CD4-positive, alpha-beta T cell treated with Interleukin-17A for 4 hours (primary cell): ENCODE measurements at places on chromosomes 5 and 9.
A peak's percentile ranks its signal among the peaks of the same experiment; 100 is the strongest.

DNA sequence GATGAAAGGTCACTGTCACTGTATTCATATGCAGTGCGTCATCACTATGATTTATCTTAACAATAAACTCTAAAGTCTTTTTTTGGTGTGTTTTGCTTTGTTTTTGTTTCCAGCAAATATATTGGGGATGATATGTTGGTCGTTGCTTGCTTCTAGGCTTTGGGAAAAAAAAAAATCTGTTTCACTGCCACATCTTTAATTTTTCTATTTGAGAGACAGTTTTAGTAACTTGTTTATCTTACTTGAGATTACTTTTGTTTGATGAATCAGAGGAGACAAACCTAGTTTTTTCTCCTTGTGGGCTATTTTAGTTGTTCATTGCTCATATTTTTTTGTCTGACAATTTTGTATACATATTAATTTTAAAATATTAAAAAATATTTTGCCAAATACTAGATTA, 19.4 kb downstream of the CWC27 start:
- DNase-seq, result no peak

- DNase-seq, result no peak
Observed at GRCh38 chr5:10729320-10730042, 31.6 kb downstream of the DAP start.

- no peak for DNase-seq
Observed at GRCh38 chr5:175059687-175060211, 335.4 kb downstream of the MSX2 start.

- no peak for DNase-seq
Observed at GRCh38 chr5:116273448-116274242, 188.8 kb downstream of the COMMD10 start.

GRCh38 chr5:33936381-33937016, at the start of gene RXFP3:
Gene RXFP3, plus strand, starts transcription at chr5:33936386. Its CDS starts 355 bp downstream, at chr5:33936741.
- no peak for DNase-seq

GRCh38 chr9:14438232-14439021, 124.5 kb upstream of the NFIB start:
- no peak for DNase-seq

DNA sequence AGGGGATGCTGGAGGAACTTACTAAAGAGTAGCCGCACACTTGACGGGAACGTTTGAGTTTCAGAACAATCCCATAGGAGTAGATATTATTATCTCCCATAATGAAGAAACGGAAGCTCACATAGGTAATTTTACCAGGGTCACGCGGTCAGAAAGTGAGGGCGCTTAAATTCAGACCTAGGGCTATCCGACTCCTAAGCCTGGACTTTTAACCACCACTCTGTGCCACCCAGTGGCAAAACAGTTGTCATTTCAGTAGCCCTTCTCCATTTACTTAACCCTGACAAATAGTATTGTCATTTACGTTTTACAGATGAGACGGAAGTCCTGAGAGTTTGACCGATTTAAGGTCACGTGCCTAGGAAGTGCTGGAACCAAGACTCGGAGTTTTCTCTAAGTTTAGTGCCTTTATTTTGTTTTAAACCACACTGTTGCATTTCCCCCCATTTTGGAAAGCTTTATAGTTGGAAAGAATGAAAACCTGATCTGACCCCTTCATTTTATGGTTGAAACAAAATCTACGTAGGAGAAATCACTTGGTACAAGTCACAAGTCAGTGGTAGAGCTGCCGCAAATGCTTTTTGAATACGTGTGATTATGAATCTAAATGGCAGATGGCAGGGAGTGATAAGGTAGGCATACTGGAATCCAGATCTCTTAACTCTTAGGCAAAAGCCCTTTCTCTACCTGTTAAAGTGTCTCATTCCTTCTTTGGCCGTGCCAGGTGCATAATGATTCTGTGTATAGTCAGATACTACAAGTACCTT, 650 bp downstream of the MRRF start:
- no peak for DNase-seq

DNA sequence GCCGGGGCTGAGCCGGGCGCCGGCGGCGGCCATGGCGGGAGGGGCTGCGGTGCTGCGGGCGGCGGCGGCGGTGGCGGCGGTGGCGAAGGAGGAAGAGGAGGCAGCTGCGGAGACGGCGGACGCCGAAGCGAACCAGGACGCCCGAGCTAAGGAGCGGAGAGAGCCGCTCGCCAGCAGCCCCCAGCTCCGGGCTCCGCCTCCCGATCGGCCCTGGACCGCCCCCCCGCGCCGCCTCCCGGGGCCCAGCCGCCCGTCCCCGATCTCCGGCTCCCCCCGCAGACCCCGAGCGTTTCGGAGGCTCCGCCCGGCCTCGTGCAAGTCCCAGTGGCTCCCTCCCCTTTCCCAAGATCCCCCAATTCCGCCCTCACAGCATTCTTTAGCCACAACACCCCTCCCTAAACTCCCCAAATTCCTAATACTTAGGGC, at the start of gene ASTN2:
Gene ASTN2, minus strand, starts transcription at position 152 of the 426 bp plus-strand sequence. Its CDS starts 119 bp downstream, at position 33.
- DNase-seq, result no peak

GRCh38 chr5:32307769-32308194, 5.0 kb downstream of the MTMR12 start:
- DNase-seq, result no peak

DNA sequence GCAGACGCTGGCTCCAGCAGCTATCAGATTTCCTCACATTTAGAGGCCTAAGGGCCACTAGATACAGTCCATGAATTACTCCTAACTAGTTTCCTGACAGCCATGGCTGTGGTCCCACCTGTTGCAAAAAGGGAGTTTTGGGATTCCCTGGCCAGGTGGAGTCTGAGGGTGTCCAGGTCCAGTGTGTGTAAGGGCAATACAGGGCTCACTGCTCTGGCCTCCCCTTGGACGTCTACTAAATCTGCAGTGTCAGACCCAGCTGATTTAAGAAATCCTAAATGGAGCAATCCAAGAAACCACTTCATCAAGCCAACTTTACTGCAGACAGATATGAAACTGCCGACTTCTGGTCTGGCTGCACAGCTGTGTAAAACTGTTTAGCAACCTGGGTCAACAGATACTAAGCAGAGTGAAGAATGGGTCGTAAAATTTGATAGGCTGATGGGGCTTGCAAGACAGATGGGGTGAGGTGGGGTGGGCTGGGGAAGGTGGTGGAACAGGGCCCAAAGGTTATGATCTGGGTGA, 116.4 kb downstream of the GADD45G start:
- no peak for DNase-seq

DNA sequence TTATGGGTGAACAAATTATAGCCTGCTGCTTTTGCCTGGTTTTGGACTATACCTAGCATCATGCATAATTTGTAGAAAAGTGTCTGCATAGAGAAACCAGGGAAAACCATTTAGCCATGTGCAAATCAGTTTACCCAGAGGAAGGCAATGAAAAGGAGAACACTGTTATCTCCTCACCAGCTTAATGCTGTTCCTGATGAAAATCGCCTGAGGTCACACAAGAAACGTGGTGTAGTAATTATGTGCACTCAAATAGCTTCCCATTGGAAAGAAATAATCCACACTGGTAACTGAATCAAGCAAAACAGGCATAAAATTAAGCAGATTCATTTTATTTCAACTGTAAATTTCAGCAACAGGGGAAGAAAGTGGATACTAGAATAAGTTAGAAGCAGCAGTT, 51.7 kb upstream of the FAM240B start:
- no peak for DNase-seq

GRCh38 chr5:59132131-59132530, 549.3 kb downstream of the RAB3C start:
- DNase-seq, result peak; percentile 12

GRCh38 chr5:61162832-61163567, 732 bp upstream of the SMIM15 start:
- DNase-seq, result no peak

GRCh38 chr5:169022718-169023117, 278.2 kb downstream of the SLIT3 start:
- DNase-seq, result no peak

GRCh38 chr5:178115814-178116142, 2.4 kb downstream of the N4BP3 start:
- DNase-seq, result no peak

GRCh38 chr9:127241354-127241753, 23.2 kb upstream of the GARNL3 start:
- DNase-seq, result no peak

DNA sequence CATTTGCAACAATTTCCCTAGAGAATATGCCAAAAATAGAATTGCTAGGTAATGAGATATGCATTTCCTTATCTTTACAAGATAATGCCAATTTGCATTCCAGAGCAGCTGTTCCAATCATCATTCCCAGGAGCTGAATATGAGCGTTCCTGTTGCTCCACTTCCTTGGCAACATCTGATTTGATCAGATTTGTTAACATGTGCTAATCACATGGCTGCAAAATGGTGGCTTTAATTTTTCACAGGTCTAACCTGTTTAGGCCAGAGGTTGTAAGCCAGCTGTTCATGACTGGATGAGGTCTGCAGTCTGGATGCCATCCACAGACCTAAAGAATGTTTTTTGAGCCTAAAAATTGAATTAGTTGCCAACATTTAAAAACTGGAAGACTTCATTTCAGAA, 220.7 kb upstream of the IL12B start:
- no peak for DNase-seq

DNA sequence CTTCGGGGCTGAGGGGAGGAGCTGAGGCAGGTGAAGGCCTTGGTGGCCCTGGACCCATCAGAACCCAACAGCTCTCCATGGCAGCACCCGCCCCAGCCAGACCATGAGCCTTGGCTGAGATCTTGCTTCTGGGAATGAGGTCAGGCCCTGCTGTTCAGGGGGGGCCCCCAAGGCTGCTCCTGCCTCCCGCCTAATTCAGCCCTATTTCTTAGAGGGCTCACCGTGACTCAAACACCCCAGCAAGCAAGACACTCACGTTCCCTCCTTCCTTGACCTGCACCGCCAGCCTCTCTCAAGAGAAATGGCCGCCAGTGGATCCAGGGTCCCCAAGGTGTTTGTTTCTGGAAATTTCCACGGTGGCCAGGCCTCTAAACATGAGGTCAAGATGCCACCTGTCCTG, 61.4 kb upstream of the PPP1R26 start:
- no peak for DNase-seq

DNA sequence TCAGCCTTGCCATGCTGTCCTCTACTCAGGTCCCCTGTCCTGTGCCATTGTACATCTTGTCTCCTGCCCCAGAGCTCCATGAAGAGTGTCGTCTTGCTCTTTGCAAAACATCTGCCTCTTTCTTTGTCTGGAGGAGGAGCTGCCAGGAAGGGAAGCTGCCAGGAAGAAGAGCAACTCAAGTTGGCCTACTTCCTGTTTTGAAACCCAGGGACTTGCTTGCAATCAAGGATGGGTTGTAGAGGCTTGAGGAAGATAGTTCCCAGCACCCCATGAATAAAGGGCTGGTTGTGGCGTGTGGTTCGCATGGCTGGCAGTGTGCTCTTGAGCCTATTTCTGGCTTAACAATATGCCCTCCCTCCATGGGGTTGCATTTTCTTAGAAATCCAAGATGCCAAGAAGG, 53.0 kb upstream of the CPEB4 start:
- DNase-seq, result no peak

DNA sequence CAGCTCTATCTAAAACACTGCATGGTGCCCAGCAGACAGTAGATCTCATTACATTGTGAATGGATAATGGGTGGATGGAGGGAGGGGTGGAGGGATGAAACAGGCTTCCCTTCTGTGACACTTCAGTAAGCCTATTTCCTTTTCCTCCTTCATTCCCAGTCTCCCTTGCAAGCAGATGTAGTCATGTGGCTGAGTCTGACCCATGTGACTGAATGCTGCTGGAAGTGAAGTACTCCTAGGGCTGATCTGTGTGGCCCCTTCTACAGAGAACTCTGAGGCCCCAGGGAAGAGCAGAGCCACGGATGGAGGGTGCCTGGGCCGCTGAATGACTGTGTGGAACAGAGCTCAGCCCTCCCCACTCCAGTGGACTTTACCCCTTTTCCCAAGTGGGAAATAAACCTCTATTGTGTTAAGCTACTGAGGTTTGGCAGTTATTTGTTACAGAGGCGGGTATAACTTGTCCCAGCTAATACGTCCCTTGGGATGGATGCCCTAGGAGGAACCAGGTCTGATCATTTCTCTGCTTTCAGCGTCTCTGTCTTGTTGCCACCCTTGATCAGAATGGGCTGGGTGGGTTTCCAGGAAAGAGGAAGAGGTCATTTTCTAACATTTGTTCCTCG, 176.1 kb upstream of the MVB12B start:
- DNase-seq, result no peak

- no peak for DNase-seq
Observed at GRCh38 chr9:6922124-6922676, 164.4 kb downstream of the KDM4C start.

- DNase-seq, result no peak
Observed at GRCh38 chr9:93258419-93258817, 74.5 kb downstream of the WNK2 start.

GRCh38 chr9:35294556-35294955, 132.7 kb downstream of the UNC13B start:
- no peak for DNase-seq

DNA sequence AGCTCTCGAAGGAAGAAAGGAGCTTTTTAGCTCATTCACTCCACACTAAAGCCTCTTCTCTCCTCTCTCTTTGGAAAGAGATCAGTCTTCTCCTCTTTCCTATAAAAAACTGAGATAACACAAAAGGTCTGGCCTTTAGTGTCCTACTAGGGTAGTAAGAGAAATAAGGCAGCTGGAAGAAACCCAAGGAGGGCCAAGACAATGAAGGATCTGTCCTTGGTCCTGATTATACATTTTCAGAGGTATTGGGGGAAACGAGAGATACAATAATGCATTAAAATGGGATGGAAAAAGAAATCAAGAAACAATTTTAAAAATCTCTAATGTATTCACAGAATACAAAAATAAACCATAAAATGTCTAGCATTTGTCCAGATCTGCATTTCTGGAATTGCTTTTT, 184.0 kb downstream of the SLF1 start:
- DNase-seq, result no peak

- no peak for DNase-seq
Observed at GRCh38 chr9:104774831-104775573, 11.1 kb downstream of the NIPSNAP3B start.
